ENCODE measurements at places on chromosomes 2 and 18. TPM values are rescaled to one million over a fixed set of nuclear protein-coding genes. Genes with fewer than 3 reads are reported as not detected.

- no peak for DNase-seq
Observed at GRCh38 chr2:220188031-220188430, 560.6 kb downstream of the SLC4A3 start.

SIX2 gene
- 6.2 TPM for polyA plus RNA-seq

DNA sequence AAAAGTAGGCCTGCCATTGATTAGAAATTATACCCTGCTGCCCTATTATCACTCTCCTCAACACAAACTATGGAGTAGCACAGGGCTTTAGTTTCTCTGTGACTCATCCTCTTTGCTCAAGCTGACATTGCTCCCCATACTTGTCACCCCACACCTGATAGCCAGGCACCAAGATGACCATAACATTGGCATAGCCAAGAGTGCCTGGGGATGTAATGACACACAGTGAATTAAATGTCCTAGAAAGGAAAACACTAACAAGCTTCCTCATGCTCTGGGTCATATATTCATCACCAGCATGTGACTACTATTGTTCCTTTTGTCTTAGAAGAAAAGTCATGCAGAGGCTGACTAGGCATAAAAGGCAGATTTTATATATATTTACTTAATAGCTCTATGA lies 137.8 kb upstream of the RND3 start:
- DNase-seq, result no peak

FEV gene
- not detected for polyA plus RNA-seq

GALNT5 gene
- 1.9 TPM for polyA plus RNA-seq

NOL4 gene
- 0.09 TPM for polyA plus RNA-seq

DNA sequence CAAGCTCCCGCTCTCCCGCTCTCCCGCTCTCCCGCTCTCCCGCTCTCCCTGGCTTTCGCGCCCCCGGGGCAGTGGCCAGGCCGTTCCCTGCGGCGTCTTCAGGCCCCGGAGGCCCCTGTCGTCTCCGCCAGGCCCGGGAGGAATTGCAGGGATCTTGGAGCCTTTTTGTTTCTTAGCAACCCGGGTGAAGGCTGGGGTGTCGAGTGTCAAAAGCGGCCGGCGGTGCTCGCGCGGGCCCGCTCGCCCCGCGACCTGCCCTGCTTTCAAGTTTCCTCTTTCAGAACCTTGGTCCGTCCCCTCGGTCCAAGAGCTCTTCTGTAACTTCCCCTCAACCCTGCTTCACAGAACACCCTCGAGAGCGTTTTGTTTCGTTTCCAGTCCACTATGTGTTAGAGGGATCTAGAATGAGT lies 1.4 kb downstream of the RNF138 start:
- no peak for DNase-seq

- no peak for DNase-seq
Observed at GRCh38 chr2:197575987-197576386, 60.1 kb downstream of the MOB4 start.

GRCh38 chr2:70616168-70616694 lies 62.6 kb upstream of the TGFA start:
- no peak for DNase-seq

SCN2A gene
- 0.05 TPM for polyA plus RNA-seq

DNA sequence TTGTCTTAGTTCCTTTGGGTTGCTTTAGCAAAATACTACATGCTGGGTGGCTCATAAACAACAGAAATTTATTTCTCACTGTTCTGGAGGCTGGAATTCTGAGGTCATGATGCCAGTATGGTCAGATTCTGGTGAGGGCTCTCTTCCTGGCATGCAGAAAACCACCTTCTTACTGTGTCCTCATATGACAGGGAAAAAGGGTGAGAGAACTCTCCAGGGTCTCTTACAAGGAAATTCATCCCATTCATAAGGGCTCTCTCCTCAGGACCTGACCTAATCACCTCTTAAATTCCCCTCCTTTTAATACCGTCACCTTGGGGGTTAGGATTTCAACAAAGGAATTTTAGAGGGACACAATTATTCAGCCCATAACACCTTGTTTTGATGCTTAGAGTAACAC lies 243.1 kb upstream of the TNP1 start:
- no peak for DNase-seq

DNA sequence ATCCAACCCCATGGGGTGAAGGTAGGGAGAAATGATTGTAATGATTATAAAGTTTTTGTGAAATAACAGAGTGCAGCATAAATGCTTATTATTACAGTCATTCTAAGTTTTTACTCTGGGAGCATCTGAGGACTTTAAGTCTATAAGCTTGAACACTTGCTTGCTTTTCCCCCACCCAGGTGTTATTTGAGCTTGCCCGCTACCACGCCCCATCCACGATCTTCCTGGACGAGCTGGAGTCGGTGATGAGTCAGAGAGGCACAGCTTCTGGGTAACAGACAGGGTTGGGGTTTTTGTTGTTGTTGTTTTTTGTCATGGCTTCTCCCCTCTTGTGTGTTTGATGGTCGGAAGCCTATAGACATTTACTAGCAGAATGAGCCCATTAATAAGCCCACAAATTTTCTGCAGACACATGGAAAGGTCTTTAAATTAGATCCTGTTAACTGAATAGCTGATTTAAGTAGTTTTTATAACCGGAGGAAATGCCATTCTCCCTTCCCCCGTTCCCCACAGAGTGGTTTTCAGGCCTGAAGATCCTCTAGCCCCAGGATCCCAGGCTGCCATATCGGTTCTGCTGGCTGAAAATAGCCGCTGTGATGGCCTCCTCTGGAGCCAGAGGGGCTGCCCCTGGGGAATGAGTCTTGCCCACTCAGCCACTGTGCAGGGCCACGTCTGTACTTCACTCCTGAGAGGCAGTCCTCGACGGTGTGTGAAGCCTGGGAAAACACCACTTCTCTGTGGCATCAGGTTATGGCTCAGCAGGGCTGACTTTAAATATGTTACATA lies 39.9 kb upstream of the ELOA2 start:
- DNase-seq, result no peak

BOLL gene
- polyA plus RNA-seq, result 1.6 TPM

SEPTIN10 gene
- polyA plus RNA-seq, result 75.9 TPM

All from forelimb muscle (tissue), 1 donor.